Calu3 (cell line): ENCODE measurements at places on chromosomes 11 and 22. TPM values are rescaled to one million over a fixed set of nuclear protein-coding genes. Genes with fewer than 3 reads are reported as not detected.

DNA sequence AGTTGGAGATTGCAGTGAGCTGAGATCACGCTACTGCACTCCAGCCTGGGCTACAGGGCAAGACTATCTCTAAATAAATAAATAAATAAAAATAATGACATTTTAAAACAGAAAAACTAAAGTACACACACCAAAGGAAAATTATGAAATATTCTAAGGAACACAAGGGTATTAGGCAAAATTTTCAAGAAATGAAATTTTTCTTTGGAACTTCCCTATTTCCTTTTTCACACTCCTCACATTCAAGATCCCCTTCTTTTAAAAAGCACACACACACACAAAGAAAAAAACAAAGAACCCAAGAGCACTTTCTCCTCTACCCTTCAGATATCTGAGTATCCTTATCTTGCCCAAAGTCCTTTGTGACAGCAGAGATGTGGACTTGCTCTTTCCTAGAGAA lies 92.8 kb downstream of the CCDC73 start:
- H3K4me1 ChIP-seq: peaks cover 22% of the 10 kb centered on the region
- no peak for DNase-seq
- peaks cover 6% of the 10 kb centered on the region for H3K36me3 ChIP-seq

DNA sequence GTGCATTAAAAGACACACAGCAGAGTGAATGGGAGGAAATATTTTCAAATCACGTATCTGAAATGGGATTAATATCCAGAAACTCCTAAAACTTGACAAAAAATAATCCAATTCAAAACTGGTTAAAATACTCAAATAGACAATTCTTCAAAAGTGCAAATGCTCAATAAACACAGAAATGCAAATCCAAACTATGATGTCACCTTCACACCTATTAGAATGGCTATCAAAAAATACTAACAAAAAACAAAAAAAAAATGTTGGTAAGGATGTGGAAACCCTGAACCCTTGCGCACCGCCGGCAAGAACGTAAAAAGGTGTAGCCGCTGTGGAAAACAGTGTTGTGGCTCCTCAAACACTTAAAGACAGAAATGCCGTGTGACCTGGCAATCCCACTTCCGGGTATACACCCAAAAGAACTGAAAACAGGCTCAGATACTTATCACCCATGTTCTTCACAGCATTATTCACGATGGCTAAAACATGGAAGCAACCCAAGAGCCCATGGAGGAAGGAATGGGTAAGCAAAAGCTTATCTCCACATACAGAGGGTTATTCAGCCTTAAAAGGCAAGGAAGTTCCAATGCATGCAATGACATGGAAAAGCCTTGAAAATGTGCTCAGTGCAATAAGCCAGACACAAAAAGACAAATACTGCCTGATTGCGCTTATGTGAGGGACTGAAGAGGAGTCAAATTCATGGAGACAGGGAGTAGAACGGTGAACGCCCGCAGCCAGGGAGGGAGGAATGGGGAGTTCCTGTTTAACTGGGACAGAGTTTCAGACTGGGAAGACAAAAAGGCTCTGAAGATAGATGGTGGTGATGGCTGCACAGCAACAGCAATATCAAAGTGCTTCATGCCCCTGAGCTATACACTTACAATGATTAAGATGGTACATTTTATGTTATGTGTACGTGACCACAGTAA lies 19.6 kb downstream of the BRD1 start:
- DNase-seq: no peak
- H3K27me3 ChIP-seq: no peaks in the 10 kb centered on the region
- peaks cover 26% of the 10 kb centered on the region for H3K4me1 ChIP-seq
- peaks cover 54% of the 10 kb centered on the region for H3K36me3 ChIP-seq
- no peak overlapping the region for H3K27ac ChIP-seq
- no peak overlapping the region for H3K4me3 ChIP-seq

DNA sequence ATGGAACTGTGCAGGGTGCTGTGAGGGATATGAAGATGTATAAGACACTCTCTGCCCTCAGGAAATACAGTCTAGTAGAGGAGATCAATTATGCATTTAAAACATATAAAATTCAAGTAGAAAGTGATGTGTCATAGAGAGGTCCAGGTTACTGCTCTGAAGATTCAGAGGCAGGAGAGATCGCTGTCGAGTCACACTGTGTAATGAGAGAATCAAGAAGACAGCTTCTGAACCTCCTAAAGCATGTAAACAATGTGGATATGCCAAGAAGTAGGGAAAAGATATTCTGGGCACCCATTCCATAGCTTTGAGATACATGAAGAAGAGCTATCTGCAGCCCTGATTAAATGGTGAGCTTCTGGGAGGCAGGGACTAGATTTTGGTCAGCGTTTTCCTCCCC lies 16.7 kb downstream of the SSH3 start:
- no peaks in the 10 kb centered on the region for H3K27me3 ChIP-seq
- no peak for DNase-seq
- peaks cover 10% of the 10 kb centered on the region for H3K4me1 ChIP-seq
- no peak overlapping the region for H3K27ac ChIP-seq
- no peak overlapping the region for H3K4me3 ChIP-seq
- H3K36me3 ChIP-seq: peaks cover 30% of the 10 kb centered on the region

Gene SAA2
- total RNA-seq: 22.0 and 31.5 TPM in 2 replicates

Gene POTEH
- not detected in 2 replicates for total RNA-seq

Gene CHRM4
- total RNA-seq: not detected in 2 replicates

Gene MFRP
- total RNA-seq: not detected in 2 replicates

Gene GDPD4
- not detected in 2 replicates for total RNA-seq
